PC-9 (cell line): ENCODE measurements at places on chromosomes 7 and 10. TPM values are rescaled to one million over a fixed set of nuclear protein-coding genes. Genes with fewer than 3 reads are reported as not detected.

SPOCK2 gene
- 4.2 and 5.3 TPM in 2 replicates for total RNA-seq

- H3K36me3 ChIP-seq = no peaks in the 10 kb centered on the region
- no peaks in the 10 kb centered on the region for H3K27me3 ChIP-seq
- H3K4me3 ChIP-seq = no peak overlapping the region
- H3K4me1 ChIP-seq = no peaks in the 10 kb centered on the region
- no peak overlapping the region for H3K27ac ChIP-seq
These were observed 16.8 kb downstream of the CPEB3 start for GRCh38 chr10:92274071-92274470.

CNPY1 gene
- not detected in 2 replicates for total RNA-seq

SLC16A9 gene
- not detected in 2 replicates for total RNA-seq

DNA sequence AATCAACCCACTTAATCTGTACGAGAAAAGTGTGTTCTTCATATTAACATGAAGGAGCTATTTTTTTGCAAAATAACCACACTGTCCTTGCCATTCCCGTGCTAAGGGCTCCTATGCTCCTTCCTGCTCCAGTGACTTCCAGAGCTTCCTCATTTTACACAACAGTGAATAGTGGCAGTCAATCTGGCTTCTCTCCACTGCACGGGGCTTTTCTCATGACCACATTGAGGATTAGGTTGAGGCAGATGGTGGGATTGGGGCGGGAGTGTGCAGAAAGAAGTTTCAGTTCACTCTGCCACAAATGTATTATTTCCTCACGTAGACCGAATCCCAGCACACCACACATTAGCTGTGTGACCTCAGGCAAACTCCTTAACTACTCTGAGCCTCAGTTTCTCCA is 235.1 kb downstream of the ARHGAP12 start:
- no peak overlapping the region for H3K4me3 ChIP-seq
- H3K36me3 ChIP-seq = no peaks in the 10 kb centered on the region
- H3K27me3 ChIP-seq = no peaks in the 10 kb centered on the region
- no peaks in the 10 kb centered on the region for H3K4me1 ChIP-seq

- no peaks in the 10 kb centered on the region for H3K36me3 ChIP-seq
- DNase-seq = no peak
- peaks cover 38% of the 10 kb centered on the region for H3K4me1 ChIP-seq
- H3K4me3 ChIP-seq = no peak overlapping the region
- H3K27ac ChIP-seq = no peak overlapping the region
- no peaks in the 10 kb centered on the region for H3K27me3 ChIP-seq
These were observed 6.3 kb downstream of the PLEKHA8 start for GRCh38 chr7:30034501-30034900.
